ENCODE measurements at places on chromosomes 6 and 20.

GRCh38 chr20:2103461-2104153 is 2.0 kb downstream of the STK35 start:
- no peak for DNase-seq
- H3K4me1 ChIP-seq, result peaks cover 45% of the 10 kb centered on the region
- peak overlapping the region; percentile 92 for H3K4me3 ChIP-seq
- H3K36me3 ChIP-seq, result no peaks in the 10 kb centered on the region
- H3K27ac ChIP-seq, result peak overlapping the region; percentile 100

DNA sequence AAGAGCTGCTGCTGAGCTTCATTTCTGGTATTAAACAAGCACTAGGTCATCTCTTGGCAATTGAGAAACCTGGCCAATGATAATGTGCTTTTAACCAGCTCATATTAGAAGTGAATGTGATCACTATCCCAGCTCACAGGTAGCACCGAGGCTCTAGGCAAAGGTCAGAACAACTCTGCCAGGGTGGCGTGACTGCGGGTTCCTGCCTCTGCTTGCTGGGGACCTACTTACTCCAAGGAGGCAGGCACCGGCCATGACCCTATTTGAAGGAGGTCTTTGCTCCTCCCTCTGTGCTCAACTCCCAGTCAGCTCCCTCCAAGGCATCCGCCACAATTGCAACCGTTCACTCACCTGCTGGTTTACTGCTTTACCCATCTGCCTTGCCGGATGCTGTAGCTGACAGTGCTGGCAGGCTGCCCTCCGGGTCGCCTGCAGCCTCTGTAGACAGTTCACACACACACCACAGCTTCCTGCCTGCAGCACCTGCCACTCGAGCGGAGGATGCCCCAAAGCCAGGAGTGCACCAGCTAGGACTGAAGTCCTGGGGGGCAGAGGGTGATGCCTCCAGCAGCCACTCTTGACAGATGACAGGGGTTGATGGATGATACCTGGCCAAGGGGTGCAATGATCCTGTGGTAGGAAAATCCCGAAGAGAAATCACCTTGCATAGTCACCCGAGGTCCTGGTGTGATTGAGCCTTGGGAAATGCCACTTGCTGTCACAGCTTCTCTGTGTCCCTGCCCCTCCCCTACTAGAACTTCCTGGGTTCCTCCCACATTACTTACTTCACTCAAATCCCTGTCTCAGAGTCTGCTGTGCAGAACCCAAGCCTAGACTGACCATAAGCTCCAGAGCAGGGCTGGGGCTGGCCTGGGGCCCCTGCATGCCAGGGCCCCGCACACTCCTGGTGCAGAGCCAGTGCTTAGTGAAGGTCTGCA is 8.8 kb upstream of the VSX1 start:
- no peak overlapping the region for H3K4me3 ChIP-seq
- no peaks in the 10 kb centered on the region for H3K36me3 ChIP-seq
- DNase-seq, result no peak

- H3K4me3 ChIP-seq, result no peak overlapping the region
- no peak overlapping the region for H3K27ac ChIP-seq
- H3K27me3 ChIP-seq, result peaks cover 15% of the 10 kb centered on the region
- no peaks in the 10 kb centered on the region for H3K4me1 ChIP-seq
- H3K36me3 ChIP-seq, result no peaks in the 10 kb centered on the region
Observed at GRCh38 chr6:117317261-117317660, 51.9 kb downstream of the VGLL2 start.

DNA sequence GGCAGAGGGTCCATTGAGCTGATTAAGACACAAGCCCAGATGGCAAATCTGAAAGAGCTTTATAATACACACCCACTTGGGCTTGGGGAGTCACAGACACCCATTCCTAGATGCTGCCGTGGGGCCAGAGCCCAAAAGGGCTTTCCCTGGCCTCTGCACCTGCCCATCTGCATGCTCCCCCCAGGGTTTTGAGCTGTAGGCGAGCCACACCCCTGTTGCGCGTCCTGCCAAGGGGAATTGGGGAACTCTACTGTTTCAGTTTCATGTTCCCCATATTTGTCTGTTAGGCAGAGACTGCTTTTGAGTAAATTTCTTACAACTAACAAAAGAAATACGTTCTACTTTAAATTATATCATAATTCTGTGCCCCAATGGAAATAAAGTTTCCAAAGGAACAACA is 52.9 kb upstream of the FNDC1 start:
- peak overlapping the region; percentile 88 for H3K4me3 ChIP-seq
- peak overlapping the region; percentile 100 for H3K27ac ChIP-seq
- no peaks in the 10 kb centered on the region for H3K27me3 ChIP-seq
- peaks cover 65% of the 10 kb centered on the region for H3K4me1 ChIP-seq
- H3K36me3 ChIP-seq, result no peaks in the 10 kb centered on the region

- H3K4me1 ChIP-seq, result peaks cover 15% of the 10 kb centered on the region
- peaks cover 6% of the 10 kb centered on the region for H3K36me3 ChIP-seq
- no peak overlapping the region for H3K4me3 ChIP-seq
- H3K27me3 ChIP-seq, result no peaks in the 10 kb centered on the region
- no peak for DNase-seq
Observed at GRCh38 chr6:157670466-157671186, 152.4 kb upstream of the SNX9 start.

DNA sequence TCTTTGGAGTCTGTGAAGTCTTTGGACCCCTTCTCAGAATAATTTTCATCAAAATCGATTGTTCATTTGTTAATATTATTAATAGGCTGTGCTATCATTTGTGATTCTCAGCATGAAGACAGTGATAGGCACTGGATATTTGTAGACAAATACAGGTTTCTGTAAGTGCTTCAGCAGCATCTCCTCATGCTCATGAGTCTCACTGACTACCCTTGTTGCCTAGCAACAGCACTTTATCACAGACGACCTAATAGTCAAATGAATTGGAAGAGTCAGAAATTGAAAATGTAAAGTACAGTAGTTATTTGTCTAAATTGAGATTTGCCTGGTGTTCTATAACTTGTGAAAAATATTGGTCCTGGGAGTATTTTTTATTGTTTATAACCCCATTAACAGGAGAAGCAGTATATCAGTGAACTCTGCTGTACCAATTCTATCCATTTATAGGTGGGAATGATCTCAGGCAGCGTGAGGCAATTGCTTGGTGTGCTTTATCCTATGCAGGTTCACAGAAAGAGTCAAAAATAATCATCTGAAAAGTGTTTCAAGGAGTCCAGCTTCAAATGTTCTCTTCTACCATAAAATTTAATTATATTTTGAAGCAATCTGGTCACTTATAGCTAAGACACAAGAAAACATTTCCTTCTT is 684.6 kb downstream of the RFPL4B start:
- no peaks in the 10 kb centered on the region for H3K4me1 ChIP-seq
- H3K36me3 ChIP-seq, result no peaks in the 10 kb centered on the region
- H3K27me3 ChIP-seq, result peaks cover 12% of the 10 kb centered on the region

DNA sequence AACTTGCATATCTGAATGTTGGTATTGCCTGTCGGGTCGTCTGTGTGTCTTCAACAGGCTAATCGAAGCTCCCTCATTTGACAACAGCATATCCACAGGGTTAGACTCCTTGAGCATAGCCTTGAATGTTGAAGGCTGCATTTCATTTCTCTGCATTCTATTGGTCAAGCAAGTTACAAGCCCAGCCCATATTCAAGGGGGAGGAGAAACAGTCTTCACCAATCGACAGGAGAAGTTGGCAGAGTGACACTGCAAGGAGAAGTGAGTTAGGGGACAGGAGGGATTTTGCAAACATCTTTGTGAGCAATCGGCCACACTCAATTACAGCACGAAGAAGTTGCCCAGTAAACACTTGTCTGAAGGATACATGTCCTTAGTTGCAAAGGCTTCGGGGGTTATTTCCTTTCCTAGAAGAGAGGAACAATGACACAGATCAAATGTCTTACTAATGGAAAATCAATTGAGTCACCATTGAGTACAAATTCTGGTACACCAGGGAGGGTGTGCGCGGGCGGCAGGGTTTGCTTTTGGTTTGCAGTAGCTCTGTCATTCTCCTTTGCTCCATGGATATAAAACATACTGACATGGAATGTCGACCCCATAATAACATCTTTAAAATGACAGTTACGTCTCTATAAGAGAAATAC is 60.6 kb upstream of the NT5E start:
- no peak overlapping the region for H3K27ac ChIP-seq
- H3K4me1 ChIP-seq, result peaks cover 5% of the 10 kb centered on the region
- H3K27me3 ChIP-seq, result peaks cover 8% of the 10 kb centered on the region
- H3K4me3 ChIP-seq, result no peak overlapping the region

- peaks cover 30% of the 10 kb centered on the region for H3K4me1 ChIP-seq
- H3K27me3 ChIP-seq, result no peaks in the 10 kb centered on the region
- no peaks in the 10 kb centered on the region for H3K36me3 ChIP-seq
- H3K4me3 ChIP-seq, result no peak overlapping the region
Observed at GRCh38 chr20:58969439-58969838, 11.6 kb upstream of the NELFCD start.

DNA sequence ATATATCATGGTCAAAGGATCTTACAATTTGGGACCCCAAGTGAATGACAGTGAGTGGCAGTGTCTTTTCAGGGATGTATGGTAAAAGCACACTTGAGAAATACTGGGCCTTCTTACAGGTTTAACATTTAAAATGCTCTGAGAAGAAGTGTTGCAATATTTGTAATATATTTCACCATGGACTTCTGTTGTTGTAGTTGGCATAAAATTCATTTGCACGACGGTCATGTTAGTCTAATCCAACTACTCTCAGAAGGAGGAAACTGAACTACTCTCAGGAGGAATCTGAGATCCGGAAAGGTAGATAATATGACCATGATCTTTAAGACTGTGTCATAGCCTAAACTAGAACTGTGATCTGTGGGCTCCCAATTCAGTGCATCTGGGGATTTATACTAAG is 700.1 kb downstream of the HDGFL1 start:
- H3K36me3 ChIP-seq, result no peaks in the 10 kb centered on the region
- no peaks in the 10 kb centered on the region for H3K27me3 ChIP-seq
- no peak overlapping the region for H3K4me3 ChIP-seq
- no peaks in the 10 kb centered on the region for H3K4me1 ChIP-seq

GRCh38 chr6:28589234-28589956 is 63.7 kb downstream of the GPX5 start:
- peaks cover 15% of the 10 kb centered on the region for H3K4me1 ChIP-seq
- DNase-seq, result no peak
- peaks cover 12% of the 10 kb centered on the region for H3K36me3 ChIP-seq
- H3K4me3 ChIP-seq, result peak overlapping the region; percentile 37

DNA sequence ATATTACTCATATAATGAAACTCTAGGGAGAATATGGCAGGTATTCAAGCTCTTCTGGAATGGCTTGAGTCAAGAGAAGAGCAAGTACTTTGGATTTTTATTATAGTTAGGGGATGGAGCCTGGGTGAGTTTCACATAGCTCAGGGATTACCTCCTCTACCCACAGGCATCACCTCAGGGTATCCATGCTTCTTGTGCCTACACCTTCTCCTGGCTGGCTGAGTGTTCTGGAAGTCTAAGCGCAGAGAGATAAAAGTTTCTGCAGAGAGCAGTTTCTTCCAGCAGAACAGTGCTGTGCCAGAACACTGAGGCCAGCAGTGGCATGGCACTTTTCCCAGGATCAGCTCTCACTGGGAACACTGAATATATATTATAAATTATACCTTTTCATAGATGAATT is 199.7 kb upstream of the KCNQ5 start:
- no peak overlapping the region for H3K27ac ChIP-seq
- DNase-seq, result no peak
- H3K4me1 ChIP-seq, result peaks cover 2% of the 10 kb centered on the region

DNA sequence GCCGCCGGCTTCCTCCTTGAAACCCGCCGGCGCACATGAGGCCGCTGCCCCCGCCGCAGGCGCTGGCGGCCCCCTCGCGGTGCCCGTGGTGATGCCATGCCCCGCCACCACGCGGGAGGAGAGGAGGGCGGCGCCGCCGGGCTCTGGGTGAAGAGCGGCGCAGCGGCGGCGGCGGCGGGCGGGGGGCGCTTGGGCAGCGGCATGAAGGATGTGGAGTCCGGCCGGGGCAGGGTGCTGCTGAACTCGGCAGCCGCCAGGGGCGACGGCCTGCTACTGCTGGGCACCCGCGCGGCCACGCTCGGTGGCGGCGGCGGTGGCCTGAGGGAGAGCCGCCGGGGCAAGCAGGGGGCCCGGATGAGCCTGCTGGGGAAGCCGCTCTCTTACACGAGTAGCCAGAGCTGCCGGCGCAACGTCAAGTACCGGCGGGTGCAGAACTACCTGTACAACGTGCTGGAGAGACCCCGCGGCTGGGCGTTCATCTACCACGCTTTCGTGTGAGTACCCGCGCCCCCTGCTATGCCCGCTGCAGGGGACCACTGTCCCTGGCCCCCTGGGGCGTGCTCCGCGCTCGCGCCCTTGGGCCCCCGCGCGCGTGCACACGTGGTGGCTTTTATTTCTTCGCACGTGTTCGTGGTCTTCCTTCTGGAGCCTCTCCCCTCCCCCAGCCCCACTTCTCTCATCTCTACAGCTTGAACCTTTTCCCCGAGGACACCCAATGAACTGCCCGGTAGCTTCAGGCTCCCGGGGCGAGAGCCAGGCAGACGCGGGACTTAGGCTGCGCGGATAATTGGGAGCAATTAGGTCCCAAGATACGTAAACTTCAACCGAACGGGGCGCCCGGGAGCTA is 453 bp downstream of the KCNQ5 start:
- no peaks in the 10 kb centered on the region for H3K36me3 ChIP-seq
- peak overlapping the region; percentile 81 for H3K27ac ChIP-seq
- H3K4me1 ChIP-seq, result peaks cover 45% of the 10 kb centered on the region
- no peaks in the 10 kb centered on the region for H3K27me3 ChIP-seq

GRCh38 chr20:45611054-45611453 is 18.5 kb upstream of the WFDC10A start:
- no peak overlapping the region for H3K4me3 ChIP-seq
- no peak for DNase-seq
- peaks cover 53% of the 10 kb centered on the region for H3K27me3 ChIP-seq
- H3K4me1 ChIP-seq, result no peaks in the 10 kb centered on the region

DNA sequence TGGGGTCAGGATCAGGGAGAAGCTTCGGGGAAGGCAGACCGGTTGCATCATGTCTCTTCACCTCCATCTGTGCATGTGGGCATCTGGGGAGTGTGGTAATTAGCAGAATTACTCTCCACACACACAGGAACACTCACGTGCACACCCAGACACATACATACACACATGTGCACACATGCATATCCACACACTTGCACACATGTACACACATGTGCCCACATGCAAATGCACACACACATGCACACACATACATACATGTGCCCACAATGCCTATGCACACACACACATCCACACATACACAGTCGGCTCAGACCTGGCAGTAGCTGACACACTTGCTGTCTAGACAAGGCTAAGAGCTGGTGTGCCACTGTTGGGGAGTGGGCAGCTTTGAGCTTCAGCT is 212.3 kb upstream of the PMEPA1 start:
- peaks cover 31% of the 10 kb centered on the region for H3K27me3 ChIP-seq
- H3K4me3 ChIP-seq, result no peak overlapping the region
- no peak for DNase-seq
- no peaks in the 10 kb centered on the region for H3K4me1 ChIP-seq

GRCh38 chr6:129248946-129249345 is 366.0 kb downstream of the LAMA2 start:
- H3K36me3 ChIP-seq, result no peaks in the 10 kb centered on the region
- no peak for DNase-seq
- H3K27me3 ChIP-seq, result no peaks in the 10 kb centered on the region
- H3K27ac ChIP-seq, result no peak overlapping the region
- H3K4me1 ChIP-seq, result no peaks in the 10 kb centered on the region

DNA sequence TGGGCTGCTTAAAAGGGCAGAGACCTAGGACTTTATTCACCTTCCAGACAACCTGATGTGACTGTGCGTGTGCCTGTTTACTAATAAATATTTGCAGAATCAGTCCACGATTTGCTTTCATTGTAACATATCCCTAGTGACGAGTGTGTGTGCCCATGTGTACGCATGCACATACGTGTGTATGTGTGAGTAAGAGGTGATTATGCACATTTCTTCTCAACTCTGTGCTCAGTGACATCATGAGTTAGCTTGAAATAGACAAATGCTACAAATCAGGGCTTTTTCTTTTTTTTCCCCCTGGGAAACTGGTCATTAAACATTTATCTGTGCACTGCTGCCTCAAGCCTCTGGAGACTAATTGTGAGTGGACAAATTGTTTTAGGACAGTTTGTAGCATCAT is 242.6 kb upstream of the SOX4 start:
- H3K27ac ChIP-seq, result no peak overlapping the region
- no peaks in the 10 kb centered on the region for H3K36me3 ChIP-seq
- H3K27me3 ChIP-seq, result no peaks in the 10 kb centered on the region
- H3K4me3 ChIP-seq, result no peak overlapping the region

All from naive B cell (primary cell).